ENCODE measurements at places on chromosomes 6 and 20. TPM values are rescaled to one million over a fixed set of nuclear protein-coding genes. Genes with fewer than 3 reads are reported as not detected.

DNA sequence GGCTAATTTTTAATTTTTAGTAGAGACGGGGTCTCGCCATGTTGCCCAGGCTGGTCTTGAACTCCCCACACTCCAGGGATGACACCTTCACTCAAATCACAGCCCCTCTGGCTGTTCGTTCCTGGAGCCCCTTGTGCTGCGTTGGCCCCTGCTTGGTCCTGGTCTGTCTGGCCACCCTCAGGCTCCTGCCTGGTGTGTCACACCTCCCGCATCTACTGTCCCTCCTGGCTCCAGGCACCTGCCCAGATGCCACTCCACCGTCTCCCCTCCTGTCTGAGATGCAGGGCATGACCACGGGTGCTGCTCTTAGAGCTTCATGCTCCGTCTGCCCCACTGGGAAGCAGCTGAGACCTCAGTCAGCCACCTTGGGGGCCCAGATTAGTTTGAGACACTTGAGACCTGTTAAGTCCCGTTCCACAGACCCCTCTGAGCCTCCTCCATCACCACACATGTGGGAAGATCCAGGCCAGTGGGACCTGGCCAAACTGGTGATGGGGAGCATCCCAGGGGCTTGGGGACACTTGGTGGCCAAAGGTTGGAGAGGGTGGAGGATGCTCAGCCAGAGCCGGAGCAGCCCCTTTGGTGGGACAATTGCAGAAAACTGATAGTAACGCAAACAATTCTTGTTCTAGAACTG is 21.9 kb upstream of the NPBWR2 start:
- no peak for DNase-seq

- DNase-seq: peak; percentile 63
Measured at GRCh38 chr20:2109425-2110210, 8.0 kb downstream of the STK35 start.

DNA sequence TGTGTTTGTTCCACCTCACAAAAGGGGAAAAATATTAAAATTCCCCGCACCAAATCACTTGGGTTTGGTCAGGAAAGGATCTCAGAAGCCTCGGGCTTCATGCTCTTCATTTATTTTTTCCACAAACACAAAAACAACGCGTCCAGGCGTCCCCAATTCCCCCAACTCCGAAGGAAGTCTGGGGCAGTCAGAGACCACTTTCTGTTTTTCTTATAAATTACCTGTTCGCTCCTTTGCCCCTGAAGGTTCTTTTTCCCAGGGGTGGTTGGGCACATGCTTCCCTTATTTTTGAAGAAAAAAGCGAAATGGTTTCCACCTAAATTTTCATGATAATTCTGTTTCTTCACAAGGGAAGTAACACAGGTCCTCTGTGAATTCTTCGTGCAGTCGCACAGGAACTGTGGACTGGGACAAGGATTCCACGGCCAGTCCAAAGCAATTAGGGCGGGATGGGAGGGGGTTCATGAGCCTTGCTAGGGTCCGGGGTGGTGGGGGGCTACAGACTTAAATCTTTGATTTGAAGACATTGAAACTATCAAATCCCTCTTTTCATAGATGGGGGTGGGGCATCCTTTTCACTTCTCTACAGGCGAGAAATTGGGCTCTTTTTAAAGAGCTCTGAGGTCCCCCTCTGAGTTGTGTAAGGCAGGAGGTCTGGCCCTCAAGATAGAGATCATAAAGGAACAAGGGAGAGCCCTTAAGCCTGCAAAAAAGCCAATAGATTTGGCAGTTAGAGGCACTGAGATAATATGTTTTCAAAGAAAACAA is 30.5 kb upstream of the HFE start:
- peak; percentile 28 for DNase-seq

GRCh38 chr20:3161316-3162079 is 1.8 kb upstream of the FASTKD5 start:
- no peak for DNase-seq

DNA sequence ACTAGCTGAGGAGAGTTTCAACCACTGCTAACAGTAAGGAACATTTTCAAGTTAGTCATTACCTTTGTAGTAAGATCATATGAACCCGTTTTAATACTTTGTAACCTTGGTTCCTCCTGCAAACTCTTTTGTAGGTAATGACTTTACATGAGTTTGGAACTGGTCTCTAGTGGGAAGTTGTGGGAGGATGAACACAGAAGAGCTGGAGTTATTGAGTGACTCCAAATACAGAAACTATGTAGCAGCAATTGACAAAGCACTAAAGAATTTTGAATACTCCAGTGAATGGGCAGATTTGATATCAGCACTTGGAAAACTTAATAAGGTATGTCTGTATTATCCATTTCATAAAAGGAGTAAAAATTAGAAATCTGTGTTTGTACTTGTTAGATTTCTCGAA is 29.3 kb downstream of the DOP1A start:
- no peak for DNase-seq

- no peak for DNase-seq
Measured at GRCh38 chr20:62405981-62406513, 1.0 kb downstream of the CABLES2 start.

DNA sequence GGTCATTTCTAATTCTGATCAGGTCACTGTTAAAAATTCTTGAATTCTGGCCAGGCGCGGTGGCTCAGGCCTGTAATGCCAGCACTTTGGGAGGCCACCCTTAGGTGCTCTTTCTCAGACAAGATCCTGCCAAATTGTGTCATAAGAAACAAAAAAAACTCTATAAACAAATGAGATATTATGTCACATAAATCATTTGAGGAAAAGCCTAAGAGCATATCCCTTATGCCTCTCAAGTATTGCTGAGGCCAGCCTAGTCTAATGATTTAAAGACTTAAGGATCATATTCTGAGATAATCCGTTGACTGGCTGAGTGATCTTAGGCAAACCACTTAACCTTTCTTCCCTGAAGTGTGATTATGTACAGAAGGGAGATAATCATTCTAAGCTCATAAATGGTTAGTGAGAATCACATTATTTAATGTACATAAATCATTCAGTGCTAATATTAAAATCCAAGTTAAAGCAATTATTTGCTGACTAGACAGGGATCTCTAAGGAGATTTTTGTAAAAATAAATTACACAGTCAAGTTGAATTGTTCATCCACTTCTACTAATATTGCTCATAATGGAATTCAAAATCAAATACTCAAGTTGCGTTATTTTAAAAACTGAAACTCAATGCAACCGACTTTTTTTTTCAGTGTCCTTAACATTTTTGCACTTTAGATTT is 365.4 kb downstream of the PHF3 start:
- peak; percentile 17 for DNase-seq

GRCh38 chr6:15077006-15077405 is 168.9 kb upstream of the JARID2 start:
- DNase-seq: no peak

GRCh38 chr6:111486921-111487320 is 3.9 kb upstream of the REV3L start:
- DNase-seq: no peak

- DNase-seq: peak; percentile 29
Measured at GRCh38 chr6:2794171-2794730, 29.1 kb downstream of the WRNIP1 start.

DNA sequence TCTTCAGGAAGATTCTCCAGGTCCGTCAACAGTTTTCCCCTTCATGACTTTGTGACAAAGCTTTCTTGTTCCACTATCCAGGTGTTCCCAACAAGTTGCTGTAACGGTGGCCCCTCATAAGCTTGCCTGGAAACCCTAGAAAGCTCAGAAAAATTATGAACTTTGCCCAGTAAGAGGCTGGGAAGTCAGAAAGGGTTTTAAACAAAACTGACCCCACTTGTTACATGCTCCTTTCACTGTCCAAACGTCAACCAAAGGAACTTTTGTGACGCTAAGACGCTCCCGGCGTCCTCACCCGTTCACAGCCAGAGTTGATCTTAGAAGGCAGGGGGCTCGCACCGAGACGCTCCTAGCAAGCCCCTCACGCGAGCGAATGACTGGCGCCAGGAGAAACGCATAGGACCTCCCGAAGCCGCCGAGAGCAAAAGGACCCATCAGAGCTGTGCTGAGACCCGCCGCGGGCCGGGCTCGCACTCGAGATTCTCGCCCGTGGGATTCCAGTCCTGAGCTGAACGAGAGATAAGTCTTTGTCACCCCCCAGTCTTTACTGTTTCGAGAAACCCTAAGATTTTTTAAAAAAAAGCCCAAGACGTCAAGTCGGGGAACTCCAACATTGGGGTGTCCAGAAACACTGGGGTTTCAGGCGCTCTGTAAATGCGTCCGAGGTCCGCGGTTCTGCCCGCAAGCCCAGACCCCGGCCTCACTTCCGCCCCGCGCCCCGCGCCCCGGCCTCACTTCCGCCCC is 544 bp upstream of the ACAT2 start:
- DNase-seq: peak; percentile 34

DNA sequence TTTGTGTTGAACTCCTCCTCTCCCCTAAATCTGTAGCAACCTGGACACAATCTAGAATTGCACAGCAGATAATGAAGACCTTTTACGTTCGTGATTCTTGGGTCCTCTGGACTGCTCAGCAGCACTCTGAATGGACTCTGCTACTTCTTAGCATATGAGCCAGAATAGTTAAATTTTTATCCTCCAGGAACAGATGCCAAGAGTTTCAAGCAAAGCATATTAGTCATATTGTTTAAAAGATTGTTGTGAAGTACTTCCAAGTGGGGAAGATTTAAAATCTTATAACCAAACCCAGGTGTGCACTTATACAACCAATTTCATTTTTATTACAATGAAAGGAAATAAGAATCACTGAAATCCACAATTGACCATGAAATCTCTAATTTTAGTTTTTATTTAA is 118.9 kb upstream of the EXOC2 start:
- DNase-seq: no peak

- DNase-seq: no peak
Measured at GRCh38 chr20:32960849-32961731, 43.1 kb downstream of the SUN5 start.

DNA sequence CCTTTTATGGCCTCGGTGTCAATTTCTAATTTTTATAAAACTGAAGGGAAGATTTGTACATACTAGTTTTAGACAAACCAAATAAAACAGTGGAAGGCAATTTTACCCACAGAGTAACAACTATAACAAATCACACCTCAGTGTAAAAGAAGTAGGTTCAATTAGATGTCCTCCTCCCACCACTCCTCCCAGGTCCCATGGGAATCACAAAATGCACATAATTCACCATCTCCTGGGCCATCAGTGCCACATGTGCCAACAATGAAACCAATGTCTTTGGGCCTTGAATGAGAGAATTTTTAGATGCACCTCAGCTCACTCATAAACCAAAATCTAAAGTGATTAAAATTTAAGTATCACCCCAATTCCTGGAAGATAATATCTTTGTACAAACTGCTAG is 267.8 kb downstream of the BTBD9 start:
- no peak for DNase-seq

GRCh38 chr20:6148073-6148472 is 25.2 kb upstream of the FERMT1 start:
- no peak for DNase-seq

DNA sequence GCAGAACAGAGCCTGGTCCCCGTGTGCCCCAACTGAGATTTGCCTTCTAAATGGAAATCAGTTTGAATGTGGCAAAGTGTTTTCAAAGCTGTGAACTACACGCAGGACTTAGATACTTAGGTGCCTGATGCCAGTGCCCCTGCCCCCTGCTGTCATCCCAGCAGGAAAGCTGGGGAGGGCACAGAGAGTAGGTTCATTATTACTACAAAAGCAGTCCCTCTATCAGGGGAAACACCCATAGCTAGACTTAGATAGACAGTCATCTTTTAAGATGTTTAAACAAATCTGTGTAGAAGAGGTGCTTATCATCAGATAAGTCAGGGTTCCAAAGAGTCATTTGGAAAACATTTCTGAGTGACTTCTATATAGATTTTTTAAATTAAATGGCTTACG is 155.0 kb upstream of the SNX9 start:
- no peak for DNase-seq

Gene EEF1A2
- 0.43 TPM for total RNA-seq

Gene PSMB8
- 72.5 TPM for total RNA-seq

Gene MCHR2
- total RNA-seq: not detected

Gene TUBB2A
- total RNA-seq: 90.7 TPM

Gene PI16
- under 0.01 TPM for total RNA-seq

Gene PDCD2
- total RNA-seq: 70.8 TPM

Gene CCN2
- 177 TPM for total RNA-seq
